ENCODE measurements at places on chromosomes 1 and 21.

DNA sequence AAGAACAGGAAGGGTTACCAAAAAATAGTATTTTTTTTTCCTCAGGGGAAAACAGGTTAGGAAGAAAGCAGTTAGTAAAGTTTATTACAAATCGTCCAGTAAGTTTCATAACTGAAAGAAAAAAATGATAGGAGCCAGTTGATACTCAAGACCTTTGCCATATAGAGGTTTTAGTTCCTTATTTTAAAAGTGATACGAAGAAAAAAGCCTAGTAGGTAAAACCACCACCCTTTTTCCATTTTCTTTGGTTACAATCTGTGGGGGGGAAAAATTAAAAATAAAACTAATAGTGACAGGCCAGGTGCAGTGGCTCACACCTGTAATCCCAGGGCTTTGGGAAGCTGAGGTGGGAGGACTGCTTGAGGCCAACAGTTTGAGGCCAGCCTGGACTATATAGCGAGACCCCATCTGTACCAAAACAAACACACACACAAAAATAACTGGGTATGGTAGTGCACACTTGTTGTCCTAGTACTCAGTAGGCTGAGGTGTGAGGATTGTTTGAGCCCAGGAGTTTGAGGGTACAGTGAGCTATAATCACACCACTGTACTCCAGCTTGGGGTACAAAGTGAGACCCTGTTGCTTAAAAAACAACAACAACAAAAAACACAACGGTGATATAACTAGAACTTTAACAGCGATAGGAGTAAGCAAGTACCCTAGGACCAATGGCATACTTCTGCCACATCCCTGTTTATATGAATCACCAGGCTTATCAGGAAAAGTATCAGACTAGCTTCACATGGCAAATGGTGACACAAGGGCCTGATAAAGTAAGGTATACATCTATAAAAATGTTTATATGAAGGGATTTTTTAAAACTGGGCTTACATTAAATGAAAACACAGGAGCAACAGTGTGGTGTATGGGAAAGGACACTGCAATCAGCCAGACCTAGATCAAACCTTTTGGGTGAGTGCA is 5.4 kb downstream of the TMEM59 start:
- no peak for DNase-seq

DNA sequence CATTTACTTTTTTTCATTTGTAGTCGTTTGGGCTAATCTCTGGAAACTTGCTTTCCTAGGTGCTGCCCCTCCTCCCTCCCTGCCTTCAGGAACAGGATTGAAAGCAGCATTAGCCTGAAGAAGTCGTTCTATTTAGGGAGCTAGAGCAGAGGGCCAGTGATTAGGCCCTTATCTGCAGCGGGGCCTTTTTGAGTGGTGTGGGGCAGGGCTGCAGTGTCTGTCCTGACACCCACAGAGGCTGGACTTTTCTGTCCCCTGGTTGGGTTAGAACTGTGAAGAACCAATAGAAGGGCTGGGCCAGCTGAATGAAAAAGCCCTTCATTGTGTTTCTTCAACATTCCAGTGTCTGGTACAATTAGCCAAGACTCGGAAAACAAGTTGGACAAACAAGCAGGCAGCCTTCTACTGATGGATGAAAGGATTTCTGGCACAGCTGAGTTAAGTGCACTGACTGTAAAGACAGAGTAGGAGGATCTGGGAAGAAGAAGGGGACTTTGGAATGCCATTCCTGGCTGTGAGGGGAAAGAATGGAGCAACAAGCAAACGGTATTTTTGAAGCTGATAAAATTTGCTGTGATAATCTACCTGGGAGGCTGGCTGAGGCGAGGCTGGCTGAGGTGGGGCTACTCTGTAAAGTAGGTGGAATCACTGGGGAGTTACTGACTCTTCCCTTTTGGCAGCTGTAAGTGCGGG is 9.7 kb downstream of the MACF1 start:
- DNase-seq = no peak

GRCh38 chr1:241396747-241397681 is 40.0 kb upstream of the RGS7 start:
- DNase-seq = no peak

- no peak for DNase-seq
Measured at GRCh38 chr1:209756615-209757445, 977 bp downstream of the TRAF3IP3 start.

GRCh38 chr21:37264808-37265207 is 2.3 kb downstream of the VPS26C start:
- no peak for DNase-seq

GRCh38 chr1:74517599-74518051 is 5.2 kb upstream of the LRRC53 start:
- no peak for DNase-seq

DNA sequence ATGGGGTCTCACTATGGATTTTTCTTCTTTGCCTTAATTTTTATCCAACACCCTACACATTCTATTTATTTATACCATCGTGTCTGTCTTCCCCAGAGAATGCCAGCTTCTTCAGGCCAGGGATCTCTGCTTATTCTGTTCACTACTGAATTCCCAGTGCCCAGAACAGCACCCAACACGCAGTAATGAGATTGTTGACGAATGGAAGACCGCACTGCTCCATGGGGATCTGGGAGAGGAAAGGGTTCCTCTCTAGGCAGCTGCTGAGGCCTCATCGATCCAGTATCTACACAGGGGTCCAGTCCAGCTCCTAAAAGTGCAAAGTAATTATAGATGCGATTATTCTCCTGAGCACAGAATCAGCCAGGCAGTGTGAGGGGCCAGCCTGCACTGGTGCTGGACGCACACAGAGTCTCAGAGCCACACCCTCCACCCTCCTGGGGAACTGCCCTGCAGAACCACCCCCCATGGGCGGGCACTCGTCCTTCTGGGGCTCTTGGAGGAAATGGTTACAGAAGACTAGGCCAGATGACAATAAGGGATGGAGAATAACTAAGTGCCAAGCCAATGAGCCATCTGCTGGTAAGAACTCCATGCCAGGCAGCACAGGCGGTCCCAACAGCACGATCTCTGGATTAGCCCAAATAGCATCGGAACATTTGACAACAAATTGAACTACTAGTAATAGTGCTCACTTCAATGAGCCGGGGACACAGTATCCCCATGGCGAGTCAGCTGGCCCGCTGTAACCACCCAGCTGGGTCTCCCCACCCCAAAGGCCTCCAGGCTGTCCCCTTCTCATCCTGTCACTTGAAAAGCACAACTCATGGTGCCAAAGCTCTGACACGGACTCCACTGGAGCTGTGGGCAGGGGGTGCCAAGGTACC is 1.7 kb upstream of the PDE9A start:
- no peak for DNase-seq

DNA sequence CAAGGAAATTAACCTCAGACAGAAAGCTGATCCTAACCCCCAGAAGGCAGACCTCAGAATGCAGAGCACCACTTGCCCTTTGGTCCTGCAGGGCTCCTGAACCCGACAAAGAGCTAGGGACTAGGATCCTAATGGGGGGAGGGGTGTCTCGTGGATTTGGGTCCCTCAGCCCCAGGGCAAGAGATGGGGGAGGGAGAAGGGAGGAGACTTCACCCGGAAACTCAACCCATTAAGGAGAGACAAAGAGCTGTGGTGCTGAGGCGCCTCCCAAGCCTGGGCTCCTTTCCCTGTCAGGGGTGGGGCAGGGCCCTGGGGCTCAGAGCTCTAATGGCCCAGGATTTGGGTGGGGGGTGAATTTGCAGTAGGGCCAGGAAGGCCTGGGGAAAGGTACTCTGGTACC is 2.9 kb downstream of the NECTIN4 start:
- no peak for DNase-seq

GRCh38 chr1:223242971-223243370 is 99.9 kb upstream of the TLR5 start:
- no peak for DNase-seq

GRCh38 chr21:38878379-38879179 is 72.8 kb downstream of the ETS2 start:
- DNase-seq = no peak

GRCh38 chr21:45365608-45366241 is 39.2 kb upstream of the COL18A1 start:
- DNase-seq = no peak

DNA sequence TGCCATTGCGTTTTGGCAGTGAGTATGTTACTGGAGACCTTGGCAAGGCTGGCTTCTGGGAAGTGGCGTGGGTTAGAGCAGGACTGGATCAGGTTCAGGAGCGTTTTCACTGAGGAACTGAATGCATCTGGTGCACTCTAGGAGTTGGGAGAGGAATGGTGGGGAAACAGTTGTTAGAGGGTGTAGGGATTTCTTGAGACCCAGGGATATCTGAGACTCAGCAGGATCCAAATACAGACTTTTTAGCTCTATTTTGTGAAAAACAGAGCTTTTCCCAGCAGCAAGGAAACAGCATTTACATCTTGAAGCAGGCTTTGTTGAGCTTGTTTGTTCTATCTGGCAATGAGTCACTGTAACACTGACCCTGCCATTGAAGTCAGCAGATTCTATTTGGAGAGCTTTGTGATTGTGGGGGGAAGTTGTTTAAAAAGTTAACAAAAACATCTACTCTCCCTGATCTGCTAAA is 56.9 kb upstream of the NRIP1 start:
- DNase-seq = no peak

- DNase-seq = no peak
Measured at GRCh38 chr1:64163431-64163830, 40.0 kb upstream of the UBE2U start.

GRCh38 chr1:175089136-175089718 is 21.6 kb downstream of the TNN start:
- DNase-seq = no peak

DNA sequence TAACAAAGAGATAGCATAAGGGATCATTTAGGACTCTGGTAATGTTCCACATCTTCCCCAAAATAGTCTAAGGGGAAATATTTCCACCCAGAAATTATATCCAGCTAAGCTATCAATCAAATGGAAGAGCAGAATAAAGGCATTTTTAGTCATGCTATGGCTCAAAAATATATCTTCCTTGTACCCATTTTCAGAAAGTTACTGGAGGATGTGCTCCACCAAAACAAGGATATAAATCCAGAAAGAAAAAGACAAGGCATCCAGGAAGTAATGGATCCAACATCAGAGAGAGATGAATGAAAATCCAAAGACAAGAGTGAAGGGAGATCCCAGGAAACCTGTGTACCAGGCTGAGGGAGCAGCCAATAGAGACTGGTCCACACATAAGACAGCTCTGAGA is 2.7 kb upstream of the KRTAP10-8 start:
- no peak for DNase-seq

GRCh38 chr1:231517076-231517475 is 11.4 kb upstream of the TSNAX start:
- DNase-seq = no peak

- DNase-seq = no peak
Measured at GRCh38 chr1:9691691-9692090, 40.2 kb downstream of the PIK3CD start.

- no peak for DNase-seq
Measured at GRCh38 chr1:222105861-222106260, 364.0 kb upstream of the DUSP10 start.

DNA sequence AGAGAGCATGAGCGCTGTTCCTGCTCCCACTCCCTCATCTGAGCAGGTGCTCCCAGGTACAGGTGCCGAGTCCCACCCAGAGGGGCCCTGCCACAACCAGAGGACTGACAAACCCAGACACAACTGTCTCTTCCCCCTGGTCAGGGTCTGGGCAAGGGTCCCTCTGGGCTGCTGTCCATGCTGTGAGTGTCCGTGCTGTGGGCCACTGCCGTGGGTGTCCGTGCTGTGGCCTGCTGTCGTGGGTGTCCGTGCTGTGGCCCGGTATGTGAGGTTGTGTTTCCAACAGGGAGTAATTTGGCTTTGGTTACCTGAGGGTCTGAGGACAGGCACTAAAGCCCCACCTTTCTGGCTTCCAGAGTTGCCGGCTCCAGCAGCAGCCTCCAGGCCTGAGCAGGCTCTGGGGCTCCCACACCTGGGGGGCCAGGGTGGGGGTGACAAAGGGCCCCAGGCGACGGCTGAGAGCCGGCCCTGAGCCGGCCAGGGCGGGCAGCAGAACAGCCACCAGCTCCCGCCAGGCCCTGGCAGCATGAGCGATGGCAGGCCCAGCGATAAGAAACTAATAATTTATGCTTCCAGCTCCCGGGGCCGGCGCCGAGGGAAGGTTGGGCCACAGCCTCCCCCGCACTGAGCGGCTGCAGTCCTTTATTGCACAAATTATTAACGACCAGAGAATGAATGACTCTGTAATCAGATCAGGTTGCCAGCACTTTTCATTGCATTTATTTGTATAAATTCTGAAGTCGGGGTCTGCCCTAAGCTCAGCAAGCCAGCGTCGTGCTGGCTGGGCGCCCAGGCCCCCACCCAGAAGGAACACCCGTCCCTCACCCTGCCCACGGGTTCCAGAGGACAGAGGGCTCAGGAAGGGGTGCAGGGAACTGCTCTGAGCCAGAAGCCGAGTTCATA is 7.3 kb upstream of the SAMD11 start:
- no peak for DNase-seq

DNA sequence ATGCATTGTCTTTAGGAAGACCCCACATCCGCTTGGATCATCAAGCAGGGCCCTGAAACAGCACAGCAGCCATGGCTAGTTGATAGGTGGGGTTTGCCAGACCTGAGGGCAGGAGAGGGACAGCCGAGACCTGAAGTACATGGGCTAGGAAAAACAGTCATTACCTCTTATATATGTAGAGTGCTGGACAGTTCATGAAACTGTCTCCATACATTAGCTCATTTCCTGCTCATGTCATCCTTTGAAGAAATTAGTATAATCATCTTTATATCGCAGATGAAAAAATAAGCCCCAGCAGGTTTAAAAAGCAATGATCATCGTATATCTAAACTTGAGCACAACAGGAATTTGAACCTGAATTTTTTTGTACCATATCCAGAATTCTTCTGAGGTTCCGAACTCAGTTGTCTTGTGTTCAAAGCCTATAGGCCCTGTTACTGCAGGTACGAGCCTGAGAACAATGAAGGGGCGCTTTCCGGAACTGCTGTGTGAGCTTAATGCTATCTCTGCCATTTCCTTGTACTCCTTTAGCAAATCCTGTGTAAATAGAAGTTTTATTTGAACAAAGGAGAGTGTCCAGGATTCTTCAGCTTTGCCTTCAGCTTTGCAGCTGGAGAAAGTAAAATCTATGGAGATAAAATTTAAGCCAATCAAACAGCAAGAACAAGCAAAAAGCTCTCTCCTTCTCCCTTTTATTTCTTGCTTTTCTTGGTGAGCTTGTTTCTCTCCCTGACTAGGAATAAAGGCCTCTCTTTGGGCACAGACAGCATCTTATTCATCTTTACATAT is 32.4 kb upstream of the DUSP10 start:
- DNase-seq = no peak

GRCh38 chr1:942864-943533 is 16.1 kb downstream of the NOC2L start:
- DNase-seq = no peak
